ENCODE measurements at places on chromosomes 6 and 20.
A peak's percentile ranks its signal among the peaks of the same experiment; 100 is the strongest.

DNA sequence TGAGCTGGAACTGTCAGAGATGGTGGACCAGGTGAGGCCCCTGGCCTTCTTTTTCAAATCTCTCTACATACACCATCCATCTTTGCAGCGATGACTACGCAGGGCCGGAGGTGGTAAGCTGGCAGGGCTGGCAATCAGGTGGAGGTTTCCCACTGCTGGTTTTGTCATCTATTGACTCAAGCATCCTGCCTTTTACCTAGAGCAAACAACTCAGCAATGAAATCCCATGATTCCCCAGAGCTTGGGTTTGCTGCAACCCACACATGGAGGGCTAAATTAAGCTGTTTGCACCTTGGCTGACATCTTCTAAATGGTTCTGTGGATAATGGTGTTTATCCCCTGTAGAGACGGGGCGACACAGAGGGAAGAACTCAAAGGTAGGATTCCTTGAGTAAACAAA, 170.2 kb downstream of the SCP2D1 start:
- no peak for DNase-seq

GRCh38 chr20:19435316-19435715, 222.9 kb downstream of the SLC24A3 start:
- DNase-seq = no peak

GRCh38 chr20:3239867-3240775, 1.1 kb upstream of the SLC4A11 start:
- no peak for DNase-seq

- no peak for DNase-seq
These were observed 93.5 kb downstream of the RPS12 start for GRCh38 chr6:132907914-132908313.

GRCh38 chr20:3248993-3249347, 10.0 kb upstream of the SLC4A11 start:
- no peak for DNase-seq

- no peak for DNase-seq
These were observed 10.5 kb upstream of the SRXN1 start for GRCh38 chr20:663315-664090.

- no peak for DNase-seq
These were observed 78.1 kb downstream of the GRM4 start for GRCh38 chr6:34067814-34068213.

DNA sequence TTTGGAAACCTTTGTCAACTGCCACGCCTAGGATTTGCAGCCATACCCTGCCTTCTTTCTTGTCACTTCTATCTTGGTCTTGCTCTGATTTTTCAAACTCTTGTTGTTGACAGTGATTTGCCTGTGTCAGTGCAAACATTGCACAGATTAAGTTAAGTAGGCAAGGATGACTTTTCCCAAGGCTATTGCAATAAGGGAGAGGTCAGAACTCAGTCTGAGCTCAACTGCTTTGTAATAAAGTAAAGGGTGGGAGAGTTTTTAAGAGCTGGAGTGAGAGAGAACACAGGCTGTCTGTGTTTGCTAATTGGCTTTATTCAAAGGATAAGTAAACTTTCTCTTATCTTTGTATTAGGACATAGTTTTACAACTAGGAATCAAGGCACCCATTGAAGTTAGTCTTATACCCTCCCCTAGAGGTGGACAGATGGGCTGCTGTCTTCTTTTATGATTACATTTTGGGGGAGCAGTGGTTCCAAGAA, 448.6 kb downstream of the PHF3 start:
- DNase-seq = no peak

GRCh38 chr6:132768051-132768517, 10.4 kb upstream of the VNN2 start:
- no peak for DNase-seq

DNA sequence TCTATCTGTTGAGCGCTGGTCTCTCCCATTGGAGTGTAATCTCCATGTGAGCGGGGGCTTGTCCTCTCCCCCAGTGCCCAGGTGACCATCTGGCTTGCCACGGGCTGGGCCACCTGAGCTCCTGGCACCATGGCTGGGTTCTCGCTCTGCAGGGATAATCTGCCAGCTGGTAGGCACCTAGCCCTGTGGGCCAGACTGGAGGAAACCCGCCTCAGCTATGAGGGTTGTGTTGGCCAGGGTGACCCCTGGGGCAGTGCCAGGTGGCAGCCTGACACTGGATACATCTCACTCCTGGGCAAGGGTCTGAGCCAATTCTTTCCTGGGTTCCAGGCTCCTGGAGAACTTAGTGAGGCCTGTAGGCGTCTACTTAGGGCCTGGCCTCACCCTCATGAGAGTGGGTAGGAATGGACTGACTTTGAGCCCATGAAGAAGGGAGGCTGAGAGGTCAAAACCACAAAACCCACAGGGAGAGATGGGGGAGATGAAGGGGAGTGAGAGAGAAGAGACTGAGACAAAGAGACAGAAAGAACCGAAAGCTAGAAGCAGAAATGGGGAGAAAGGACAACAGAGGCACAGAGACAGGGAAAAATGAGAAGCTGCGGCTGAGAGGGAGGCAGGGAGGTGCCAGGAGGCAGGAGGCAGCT, 5.8 kb upstream of the SLC52A3 start:
- no peak for DNase-seq

DNA sequence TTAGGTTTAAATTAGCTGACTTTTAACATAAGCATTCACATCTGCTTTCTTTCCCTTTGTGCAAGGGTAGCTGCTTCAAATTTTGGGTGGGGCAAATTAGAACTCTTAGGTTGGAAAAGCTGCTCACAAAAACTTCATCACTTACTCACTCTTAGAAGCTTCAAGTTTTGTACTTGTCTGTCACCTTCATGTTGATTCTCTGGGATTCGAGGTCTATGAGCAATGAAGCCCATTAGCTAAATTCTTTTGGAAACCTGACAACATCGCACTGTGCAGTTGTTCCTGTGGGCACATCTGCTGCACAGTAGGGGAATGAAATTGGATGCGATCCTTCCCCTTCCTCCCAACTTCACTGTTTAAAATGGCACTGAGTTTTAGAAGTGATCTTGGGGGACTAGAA, 156.1 kb downstream of the UBE3D start:
- no peak for DNase-seq

- DNase-seq = no peak
These were observed 539.1 kb downstream of the CD83 start for GRCh38 chr6:14656649-14657048.

DNA sequence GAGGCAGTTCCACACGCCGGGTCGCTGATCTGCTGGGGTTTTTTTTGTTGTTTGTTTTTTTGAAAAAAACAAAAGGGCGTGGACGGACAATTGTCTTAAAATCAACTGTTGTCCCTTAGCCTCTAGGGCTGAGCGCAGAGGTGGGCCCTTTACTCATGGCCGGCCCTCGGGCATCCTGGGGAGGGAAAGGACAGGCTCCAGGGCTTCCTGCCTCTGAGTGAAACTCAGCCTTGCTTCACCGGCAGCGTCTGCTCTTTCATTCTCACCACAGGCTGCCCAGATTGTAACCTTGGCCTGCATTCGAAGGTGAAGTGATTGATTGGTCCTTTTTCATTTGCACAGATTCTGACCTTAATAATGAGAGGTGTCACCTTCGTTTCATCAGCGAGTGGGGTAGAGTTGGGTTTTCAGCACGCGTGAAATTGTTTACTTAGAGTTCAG, 797 bp downstream of the SMIM13 start:
- DNase-seq = no peak

- DNase-seq = no peak
These were observed 262.0 kb upstream of the FOXQ1 start for GRCh38 chr6:1049900-1050299.

- no peak for DNase-seq
These were observed 104.2 kb downstream of the PREX1 start for GRCh38 chr20:48723308-48724264.

DNA sequence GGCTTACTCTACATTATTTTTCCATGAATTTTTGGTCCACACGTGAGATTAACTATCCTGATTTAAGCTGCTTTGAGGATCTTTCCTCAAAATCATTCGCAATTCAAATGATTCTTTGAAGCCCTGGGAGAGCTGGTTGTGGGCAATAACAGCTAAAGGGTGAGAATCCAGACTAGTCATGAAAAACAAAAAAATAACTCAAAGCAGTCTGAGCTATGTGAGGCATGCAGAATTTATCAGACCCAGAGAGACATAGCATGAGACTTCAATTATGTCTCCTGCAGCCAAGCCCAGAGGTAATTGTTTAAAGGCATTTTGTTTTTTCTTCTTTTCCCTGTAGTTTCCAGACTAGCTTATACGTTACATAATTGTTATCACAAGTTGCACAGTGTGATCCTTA, 517.3 kb upstream of the PTCHD4 start:
- DNase-seq = no peak

DNA sequence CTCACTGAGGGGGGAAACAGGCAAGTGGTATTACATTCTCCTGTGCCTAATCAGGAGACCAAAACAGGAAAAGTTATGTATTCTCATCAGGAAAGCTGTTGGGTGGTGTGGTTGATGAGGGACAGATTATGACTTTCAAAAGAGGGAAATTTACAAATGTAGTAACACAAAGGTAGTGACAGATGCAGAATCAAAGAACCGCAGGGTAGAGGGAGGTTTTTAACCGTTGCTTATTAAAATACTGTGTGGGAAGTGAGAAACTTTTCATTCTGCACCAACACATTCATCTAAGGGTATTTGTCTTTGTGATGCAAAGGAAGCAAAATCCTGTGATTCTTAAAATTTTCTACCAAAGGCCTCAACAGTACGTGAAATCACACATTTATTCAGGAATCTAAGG, 288.2 kb upstream of the MAN1A1 start:
- DNase-seq = no peak

DNA sequence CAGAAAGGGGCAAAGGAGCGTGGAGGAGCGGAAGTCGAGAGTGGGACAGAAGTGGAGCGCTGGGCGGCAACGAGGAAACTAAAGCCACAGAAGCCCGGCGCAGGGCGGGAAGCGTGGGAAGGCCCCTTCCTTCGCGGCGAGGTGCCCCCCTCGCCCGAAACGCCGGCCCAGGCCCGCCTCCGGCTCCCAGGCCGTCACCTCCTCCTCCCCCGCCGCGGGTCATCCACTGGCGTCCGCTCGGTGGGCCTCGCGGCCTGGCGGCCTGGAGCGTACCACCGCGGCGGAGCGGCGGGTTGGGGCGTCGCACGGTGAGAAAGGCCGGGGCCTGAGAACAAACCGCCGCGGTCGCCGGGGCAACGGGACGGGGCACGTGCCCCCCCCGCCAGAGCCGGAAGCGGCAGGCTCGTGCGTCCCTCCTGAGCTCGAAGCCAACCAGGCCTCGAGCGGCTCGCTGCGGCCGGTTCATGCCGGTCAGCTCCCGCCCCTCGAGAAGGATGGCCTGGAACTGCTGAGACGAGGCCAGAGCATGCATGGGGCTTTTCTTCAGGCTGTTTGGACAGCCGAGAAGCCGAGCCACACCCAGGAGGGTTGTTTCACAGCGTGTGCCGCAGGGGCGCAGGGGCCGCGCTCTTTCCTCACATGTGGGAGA, at the start of gene TCP11:
Gene TCP11 (minus strand): TSS at position 333 of the 649 bp plus-strand sequence. CDS start 469 bp downstream, outside the sequence.
- peak; percentile 7 for DNase-seq

- DNase-seq = no peak
These were observed 78.8 kb upstream of the OPRM1 start for GRCh38 chr6:153960281-153960680.
